ENCODE measurements at places on chromosomes 13 and 19.

DNA sequence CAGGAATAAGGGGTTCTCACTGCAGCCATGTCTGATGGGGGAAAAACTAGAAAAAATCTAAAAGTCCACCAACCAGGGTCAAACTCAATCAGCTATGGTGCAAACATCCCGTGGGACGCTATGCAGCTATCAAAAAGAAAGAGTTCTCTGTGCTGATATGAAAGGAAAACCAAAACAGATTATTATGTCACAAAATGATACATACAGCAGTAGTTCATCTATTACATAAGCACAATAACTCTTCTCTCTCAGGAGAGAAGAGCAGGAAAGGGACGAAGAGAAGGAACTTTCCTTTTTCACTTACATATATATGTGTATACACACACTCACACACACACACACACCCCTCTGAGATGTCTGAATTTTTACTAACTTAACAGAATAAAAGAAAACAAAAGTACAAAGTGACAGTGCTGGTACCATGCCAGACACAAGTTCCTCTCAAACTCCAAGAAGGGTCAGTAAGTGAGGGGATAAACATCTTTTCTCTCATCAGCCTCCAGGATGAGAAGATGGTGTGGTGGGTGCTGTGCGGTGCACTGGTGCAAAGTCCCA is 2.9 kb upstream of the FKRP start:
- no peak for DNase-seq

DNA sequence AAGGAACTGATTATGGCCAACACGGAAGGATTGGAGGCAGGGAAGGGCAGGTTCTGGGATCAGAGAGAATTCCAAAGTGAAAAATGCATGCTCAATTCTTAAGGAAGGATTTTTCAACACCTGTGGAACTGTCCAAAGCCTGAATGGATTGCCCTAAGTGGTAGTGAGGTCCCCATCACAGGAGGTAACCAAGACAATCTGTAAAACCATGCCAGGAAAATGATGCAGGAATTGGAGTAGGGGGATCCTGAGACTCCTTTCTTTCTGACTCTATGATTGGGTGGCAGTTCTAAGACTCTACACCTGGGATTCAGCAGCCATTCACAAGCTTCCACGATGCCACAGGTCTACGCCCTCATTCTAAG is 56.5 kb upstream of the ZNRF4 start:
- DNase-seq = no peak

- DNase-seq = no peak
These were observed 16.5 kb upstream of the B3GNT3 start for GRCh38 chr19:17778251-17778967.

DNA sequence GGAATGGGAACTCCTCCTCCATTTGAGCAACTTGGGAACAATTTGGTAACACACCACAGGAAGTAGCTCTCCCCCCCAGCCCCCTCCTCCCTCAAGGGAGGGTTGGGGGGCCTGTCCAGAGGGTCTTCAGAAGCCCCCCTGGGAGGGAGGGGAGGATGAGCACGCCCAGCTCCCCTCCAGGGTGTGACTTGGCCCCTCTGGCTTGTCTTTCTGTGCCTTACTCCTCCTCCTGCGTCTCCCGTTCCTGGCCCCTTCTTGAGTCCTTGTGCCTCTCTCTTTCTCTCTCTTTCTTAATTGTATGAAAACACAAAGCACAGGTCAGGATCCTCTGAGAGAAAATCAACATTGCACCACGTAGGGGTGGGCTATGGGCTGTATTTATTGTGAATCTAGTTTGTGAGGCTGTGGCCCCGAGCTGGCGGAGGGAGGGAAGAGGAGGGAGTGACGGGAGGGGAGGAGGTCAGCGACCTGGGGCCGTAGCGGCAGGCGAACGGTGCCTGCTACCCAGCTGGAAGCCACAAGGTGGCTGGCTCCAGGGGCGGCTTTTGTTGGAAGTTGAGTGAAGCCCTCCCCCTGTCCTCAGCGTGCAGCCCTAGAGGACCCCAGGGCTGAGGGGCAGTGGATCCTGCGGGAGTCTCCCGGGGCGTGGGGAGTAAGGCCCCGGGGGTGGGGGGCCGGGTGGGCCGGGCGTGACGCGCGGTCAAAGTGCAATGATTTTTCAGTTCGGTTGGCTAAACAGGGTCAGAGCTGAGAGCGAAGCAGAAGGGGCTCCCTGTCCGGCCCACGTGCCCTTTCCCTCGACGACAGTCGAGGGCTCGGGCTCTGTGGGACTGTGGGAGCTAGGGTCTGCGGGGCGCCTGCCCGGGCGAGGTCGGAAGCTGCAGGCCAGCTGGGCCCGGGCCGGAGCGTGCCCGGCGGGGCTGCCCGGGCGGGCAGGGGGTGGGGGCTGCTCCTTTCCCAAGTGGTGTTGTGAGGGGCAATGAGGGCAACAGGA is 6.4 kb downstream of the LYL1 start:
- no peak for DNase-seq

- no peak for DNase-seq
These were observed 15.2 kb downstream of the TNNT1 start for GRCh38 chr19:55133639-55134444.

DNA sequence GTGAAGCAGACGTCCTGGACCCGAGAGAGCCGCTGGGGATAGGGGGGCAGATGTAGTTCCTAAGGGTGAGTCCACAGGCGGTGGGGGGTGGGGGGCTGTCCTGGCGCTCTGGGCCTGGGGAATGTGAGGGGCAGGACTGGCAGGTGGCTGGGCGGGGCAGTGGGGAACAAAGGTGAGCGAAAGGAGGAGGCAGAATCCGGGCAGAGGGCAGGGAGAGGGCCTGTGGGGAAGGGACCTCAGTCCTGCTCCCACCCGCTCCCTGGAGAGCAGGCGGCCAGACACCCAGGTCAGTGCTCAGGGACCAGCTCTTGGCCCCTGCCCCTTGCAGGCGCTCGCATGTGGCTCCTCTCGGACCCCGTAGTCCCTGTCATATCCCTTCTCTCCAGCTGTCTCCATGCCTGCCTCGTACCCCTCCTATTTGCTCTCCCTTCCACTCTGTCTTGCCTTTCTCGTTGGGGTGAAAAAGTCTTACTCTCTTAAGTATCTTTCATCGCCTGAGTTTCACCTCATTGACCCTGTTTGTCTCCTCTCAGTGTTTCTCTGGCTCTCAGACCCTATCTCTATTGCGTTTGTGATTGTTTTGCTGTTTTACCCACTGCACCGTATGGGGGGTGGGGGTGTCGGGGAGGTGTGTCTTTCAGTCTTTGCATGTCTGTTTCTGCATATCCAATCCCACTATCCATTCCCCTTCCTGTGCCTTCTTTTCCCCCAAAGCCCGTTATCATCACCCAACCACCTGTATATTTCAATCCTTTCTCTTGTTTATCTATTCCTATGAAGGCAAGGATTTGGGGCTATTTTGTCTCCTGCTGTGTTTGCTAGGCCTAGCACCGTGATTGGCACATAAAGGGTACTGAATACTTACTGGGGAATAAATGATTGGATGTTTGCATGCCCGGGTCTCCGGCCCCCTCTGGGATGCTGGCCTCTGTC is 5.8 kb downstream of the SPHK2 start:
- no peak for DNase-seq

DNA sequence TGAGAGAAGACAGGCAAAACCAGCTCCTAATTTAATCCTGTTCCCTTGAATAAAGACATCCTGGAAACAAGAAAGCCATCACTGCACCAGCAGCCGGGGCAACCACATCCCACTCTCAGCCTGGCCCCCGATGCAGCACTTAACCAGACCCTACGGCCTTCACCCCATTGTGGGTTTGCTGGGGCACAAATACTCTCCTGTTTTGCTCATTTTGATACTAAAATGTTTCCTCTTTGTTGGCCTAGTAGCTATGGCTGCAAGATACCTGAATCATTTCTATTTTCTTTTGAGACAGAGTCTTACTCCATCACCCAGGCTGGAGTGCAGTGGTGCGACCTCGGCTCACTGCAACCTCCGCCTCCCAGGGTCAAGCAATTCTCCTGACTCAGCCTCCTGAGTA is 28.4 kb downstream of the ANKRD27 start:
- DNase-seq = no peak

DNA sequence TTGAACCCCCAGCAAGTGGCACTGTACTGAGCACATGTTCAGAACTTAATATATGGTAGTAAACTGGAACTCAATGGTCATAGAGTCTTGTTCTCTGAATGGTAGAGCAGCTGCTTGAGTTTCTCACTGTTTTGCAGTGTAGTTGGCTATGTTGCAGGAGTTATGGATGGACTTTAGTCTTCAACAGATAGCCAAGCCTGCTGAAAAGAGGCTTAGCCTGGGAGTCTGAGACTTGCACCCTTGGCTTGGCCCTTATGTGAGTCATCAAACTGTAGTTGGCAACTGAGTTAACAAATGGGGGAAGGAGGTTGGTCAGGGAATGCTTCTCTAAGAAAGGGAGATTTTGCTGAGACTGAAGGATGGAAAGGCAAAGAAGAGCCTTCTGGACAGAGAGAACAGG is 62.5 kb downstream of the C13orf42 start:
- no peak for DNase-seq
